ENCODE measurements at places on chromosomes 7 and 10. TPM values are rescaled to one million over a fixed set of nuclear protein-coding genes. Genes with fewer than 3 reads are reported as not detected.

The ADARB2 gene
- 1.3 TPM for total RNA-seq

DNA sequence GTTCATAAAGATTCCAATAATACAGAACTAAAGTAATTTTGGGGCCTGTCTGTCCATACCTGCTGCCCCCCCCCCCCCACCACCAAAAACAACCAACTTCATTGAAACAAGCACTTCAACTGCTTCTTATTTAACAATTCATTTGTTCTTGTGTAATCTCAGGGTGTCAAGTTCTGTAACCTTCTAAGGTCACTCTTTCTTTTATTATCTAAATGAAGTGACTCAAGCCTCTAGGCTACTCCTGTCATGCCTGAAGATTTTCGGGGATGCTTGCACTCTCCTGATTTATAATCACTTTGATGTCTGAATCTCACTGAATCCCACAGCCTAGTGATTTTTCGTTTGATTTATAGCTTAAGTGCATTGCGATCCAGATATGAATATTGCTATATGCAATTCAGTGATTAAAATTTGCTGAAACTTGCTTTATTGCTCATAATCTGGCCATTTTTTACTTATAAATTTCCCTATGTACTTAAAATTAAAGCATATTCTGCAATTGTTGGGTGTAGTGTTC, 27.2 kb downstream of the GARIN1A start:
- no peak for DNase-seq
- H3K36me3 ChIP-seq = no peaks in the 10 kb centered on the region
- peaks cover 61% of the 10 kb centered on the region for H3K27me3 ChIP-seq
- H3K27ac ChIP-seq = no peak overlapping the region
- H3K4me3 ChIP-seq = no peak overlapping the region

GRCh38 chr10:113274176-113274829, 278.6 kb upstream of the HABP2 start:
- H3K27ac ChIP-seq = peak overlapping the region; percentile 80
- no peak overlapping the region for H3K4me3 ChIP-seq
- no peak for DNase-seq
- no peaks in the 10 kb centered on the region for H3K27me3 ChIP-seq
- peaks cover 21% of the 10 kb centered on the region for H3K4me1 ChIP-seq

GRCh38 chr7:108662783-108663362, 93.2 kb downstream of the DNAJB9 start:
- no peaks in the 10 kb centered on the region for H3K36me3 ChIP-seq
- no peak overlapping the region for H3K4me3 ChIP-seq
- no peak for DNase-seq
- H3K4me1 ChIP-seq = peaks cover 3% of the 10 kb centered on the region

DNA sequence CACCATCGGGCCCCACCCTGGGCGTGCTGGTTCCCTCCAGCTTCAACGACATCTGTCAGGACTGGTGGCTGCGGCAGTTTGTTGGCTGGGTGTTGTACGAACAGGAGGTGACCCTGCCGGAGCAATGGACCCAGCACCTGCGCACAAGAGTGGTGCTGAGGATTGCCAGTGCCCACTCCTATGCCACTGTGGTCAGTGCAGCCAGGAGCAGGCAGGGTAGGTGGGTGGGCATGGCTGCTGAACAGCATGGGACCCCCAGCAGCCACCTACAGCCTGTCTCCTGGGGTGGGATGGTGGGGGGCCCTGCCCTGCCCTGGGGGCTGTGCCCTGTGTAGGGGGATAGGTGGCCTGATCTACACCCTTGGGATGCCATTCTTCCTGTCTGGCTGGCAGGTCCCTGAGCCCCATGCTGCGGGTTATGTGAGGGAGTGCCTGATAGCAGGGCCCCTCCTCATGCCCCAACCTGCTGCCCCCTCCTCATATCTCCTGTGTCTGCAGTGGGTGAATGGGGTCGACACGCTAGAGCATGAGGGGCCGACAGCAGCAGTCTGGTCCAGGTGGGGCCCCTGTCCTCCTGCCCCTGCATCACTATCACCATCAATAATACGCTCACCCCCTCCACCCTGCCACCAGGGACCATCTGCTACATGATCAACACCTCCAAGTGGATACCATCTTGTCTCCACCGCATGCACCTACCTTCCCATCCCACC, 56.9 kb downstream of the ZNF727 start:
- no peak overlapping the region for H3K4me3 ChIP-seq
- no peaks in the 10 kb centered on the region for H3K4me1 ChIP-seq
- H3K27ac ChIP-seq = no peak overlapping the region
- peaks cover 1% of the 10 kb centered on the region for H3K36me3 ChIP-seq
- no peak for DNase-seq
- no peaks in the 10 kb centered on the region for H3K27me3 ChIP-seq

The GBX1 gene
- total RNA-seq = 2.1 TPM

The TLX1 gene
- not detected for total RNA-seq

GRCh38 chr7:24729365-24730017, 27.8 kb downstream of the GSDME start:
- peaks cover 2% of the 10 kb centered on the region for H3K4me1 ChIP-seq
- H3K36me3 ChIP-seq = peaks cover 1% of the 10 kb centered on the region
- no peak overlapping the region for H3K4me3 ChIP-seq
- no peak for DNase-seq

The SPDYE6 gene
- total RNA-seq = not detected

The CARD11 gene
- 11.0 TPM for total RNA-seq

DNA sequence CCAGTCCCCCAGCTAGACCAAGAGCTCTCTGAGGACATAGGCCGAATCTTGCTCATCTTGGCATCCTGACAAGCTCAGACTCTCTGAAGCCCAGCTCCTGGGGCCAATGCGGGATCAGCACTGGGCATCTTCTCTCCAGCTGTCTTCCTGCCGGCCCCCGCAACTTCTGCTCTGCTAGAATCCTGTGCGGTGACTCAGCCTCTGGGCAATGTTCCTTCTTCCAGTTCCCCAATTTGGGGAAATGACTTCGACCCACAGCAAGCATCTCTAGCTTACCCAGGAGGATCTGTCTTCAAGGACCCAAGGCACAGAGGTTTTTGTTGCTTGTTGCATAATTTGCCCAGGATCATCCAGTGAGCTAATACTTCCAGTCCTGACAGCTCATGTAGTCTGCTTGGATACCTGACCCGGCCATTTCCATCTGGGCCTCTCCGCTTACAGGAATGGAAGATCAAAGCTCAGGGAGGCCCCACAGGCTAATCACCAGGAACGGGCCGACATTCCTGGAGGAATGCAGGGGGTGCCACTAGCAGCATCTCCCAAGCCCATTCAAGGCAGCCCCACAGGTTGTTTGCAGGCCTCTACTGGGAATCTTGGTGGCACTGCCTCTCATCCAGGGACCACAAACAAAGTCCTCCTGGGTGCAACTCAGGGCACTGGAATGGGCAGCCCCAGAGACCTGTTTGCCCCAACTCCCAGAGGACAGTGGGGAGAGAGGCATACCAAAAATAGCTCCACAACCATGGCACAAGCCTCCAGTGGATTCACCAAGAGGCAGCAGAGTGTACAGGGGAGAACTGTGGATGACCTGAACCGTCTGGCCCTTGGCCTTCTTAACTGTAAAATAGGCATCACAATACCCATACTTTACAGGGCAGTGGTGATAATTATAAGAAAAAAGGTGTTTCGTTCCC, 151.9 kb downstream of the NEURL1 start:
- H3K4me3 ChIP-seq = no peak overlapping the region
- peaks cover 6% of the 10 kb centered on the region for H3K36me3 ChIP-seq
- H3K27me3 ChIP-seq = no peaks in the 10 kb centered on the region
- DNase-seq = no peak
- H3K4me1 ChIP-seq = peaks cover 8% of the 10 kb centered on the region

GRCh38 chr10:44801383-44802327, 109.5 kb upstream of the TMEM72 start:
- no peak for DNase-seq
- H3K4me3 ChIP-seq = no peak overlapping the region
- peaks cover 12% of the 10 kb centered on the region for H3K4me1 ChIP-seq
- no peak overlapping the region for H3K27ac ChIP-seq
- H3K36me3 ChIP-seq = no peaks in the 10 kb centered on the region

The KCP gene
- 6.8 TPM for total RNA-seq

GRCh38 chr10:52450762-52451291, 136.7 kb downstream of the DKK1 start:
- no peak overlapping the region for H3K4me3 ChIP-seq
- peaks cover 27% of the 10 kb centered on the region for H3K27me3 ChIP-seq
- H3K4me1 ChIP-seq = peaks cover 4% of the 10 kb centered on the region
- H3K27ac ChIP-seq = no peak overlapping the region
- no peak for DNase-seq
- H3K36me3 ChIP-seq = no peaks in the 10 kb centered on the region

DNA sequence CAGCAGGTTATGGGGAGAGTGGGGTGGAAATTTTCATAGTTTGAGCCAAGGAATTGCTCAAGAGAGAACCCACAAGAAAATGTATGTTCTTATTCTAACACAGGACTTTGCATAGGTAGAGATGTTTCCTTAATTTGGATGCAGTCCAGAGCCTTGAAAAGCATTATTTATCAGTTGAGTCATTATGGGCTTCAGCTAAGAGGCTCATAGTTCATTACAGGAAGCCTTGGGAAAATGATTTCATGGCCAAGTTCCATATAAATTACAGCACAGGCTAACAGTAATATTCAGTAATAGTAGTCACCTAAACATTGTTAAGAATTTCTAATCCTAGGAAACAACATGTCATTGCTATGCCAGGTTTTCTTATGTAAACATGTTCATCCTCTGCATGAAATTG, 131.1 kb upstream of the PTPRZ1 start:
- no peak for DNase-seq
- H3K4me1 ChIP-seq = peaks cover 3% of the 10 kb centered on the region
- no peaks in the 10 kb centered on the region for H3K27me3 ChIP-seq
- H3K27ac ChIP-seq = no peak overlapping the region
